Stomach (tissue), 19 donors: ENCODE measurements at places on chromosomes 1 and 21. TPM values are rescaled to one million over a fixed set of nuclear protein-coding genes. Genes with fewer than 3 reads are reported as not detected.

GRCh38 chr1:47765742-47766485 is 231.3 kb downstream of the TRABD2B start:
- no peak overlapping the region for H3K4me3 ChIP-seq
- H3K4me1 ChIP-seq = no peaks in the 10 kb centered on the region

- DNase-seq = no peak
- H3K4me1 ChIP-seq = no peaks in the 10 kb centered on the region
- H3K27me3 ChIP-seq = no peaks in the 10 kb centered on the region
- no peak overlapping the region for H3K27ac ChIP-seq
- H3K4me3 ChIP-seq = no peak overlapping the region
Measured at GRCh38 chr1:178323067-178323466, 173.7 kb downstream of the CLEC20A start.

DNA sequence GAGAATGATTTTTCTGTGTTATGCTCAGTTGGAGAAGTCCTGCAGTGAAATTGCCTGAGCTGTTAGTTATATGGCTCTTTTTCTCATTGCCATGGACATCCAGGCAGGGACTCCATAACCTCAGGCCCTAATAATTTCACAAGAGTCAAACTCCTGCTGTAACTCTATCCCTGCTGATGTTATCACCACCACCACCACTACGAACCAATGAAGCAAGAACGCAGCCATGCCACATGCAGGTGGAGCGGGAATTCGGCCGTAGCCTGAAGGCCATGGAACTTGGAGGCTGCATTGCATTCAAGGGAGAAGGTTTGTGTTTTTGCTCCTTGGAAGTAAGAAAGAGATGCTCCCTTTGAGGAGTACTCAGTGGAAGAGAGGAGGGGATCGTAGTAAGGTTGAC is 16.8 kb upstream of the DLGAP3 start:
- no peaks in the 10 kb centered on the region for H3K4me1 ChIP-seq
- H3K4me3 ChIP-seq = no peak overlapping the region
- H3K27ac ChIP-seq = no peak overlapping the region
- no peaks in the 10 kb centered on the region for H3K36me3 ChIP-seq
- H3K27me3 ChIP-seq = no peaks in the 10 kb centered on the region

- H3K4me3 ChIP-seq = no peak overlapping the region
- H3K27me3 ChIP-seq = peaks cover 19% of the 10 kb centered on the region
- H3K36me3 ChIP-seq = no peaks in the 10 kb centered on the region
- no peak for DNase-seq
Measured at GRCh38 chr21:42088658-42089057, 17.5 kb downstream of the UMODL1 start.

The DAB1 gene
- total RNA-seq = under 0.01 TPM

The PGLYRP4 gene
- total RNA-seq = not detected
